T-helper 2 cell treated with Interferon-gamma antibody and Interleukin-4, amounts not matched to agents 5 μg/mL and 100 μg/mL, for 36 hours (primary cell): ENCODE measurements at places on chromosomes 7 and 10.

DNA sequence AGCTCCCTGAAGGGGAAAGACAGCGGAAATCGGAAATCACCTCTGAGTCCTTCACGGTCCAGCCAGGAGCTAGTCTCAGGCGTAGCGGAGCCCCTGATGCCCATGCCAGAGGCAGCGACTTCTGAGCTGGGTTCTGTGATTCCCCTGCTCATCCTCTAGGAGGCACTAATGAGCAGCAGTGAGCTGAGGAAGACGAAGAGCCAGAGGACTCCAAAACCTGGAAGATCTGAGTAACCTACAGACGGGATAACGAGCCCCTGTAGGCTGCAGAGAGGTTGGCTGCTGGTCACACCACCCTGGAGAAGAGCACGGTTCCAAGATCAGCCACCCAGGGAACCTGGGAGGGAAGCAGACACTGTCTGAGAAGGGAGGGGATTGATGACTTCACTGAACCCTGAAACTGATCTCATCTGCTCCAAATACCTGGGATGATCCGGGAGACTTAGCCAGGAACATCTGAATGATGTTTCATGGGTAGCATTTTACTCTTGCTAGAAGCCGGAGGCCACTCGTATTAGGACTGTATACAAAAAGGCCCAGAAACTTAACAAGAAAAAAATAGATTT, 304.1 kb downstream of the PAXIP1 start:
- DNase-seq, result no peak

GRCh38 chr10:77421591-77421990, 216.0 kb downstream of the KCNMA1 start:
- no peak for DNase-seq

- DNase-seq, result no peak
Observed at GRCh38 chr10:69684020-69684980, 54.3 kb downstream of the FAM241B start.

DNA sequence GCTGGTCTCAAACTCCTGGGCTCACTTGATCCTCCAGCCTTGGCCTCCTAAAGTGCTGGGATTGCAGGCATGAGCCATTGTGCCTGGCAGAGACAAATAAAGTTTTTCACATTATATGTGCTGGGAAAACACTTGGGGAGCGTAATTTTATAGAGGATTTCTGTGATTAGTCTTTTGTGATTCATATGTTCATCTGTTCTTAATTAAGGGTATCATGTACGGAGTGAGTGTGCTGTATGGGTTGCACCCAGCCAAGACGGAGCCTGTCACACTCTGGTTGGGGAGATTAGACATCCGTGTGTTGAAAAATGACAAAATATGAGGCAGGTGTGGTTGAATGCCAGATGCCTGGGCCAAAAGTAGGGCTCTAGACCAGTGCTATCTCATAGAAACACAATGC, 10.3 kb downstream of the ADRB1 start:
- DNase-seq, result no peak

GRCh38 chr7:151843181-151843580, 33.7 kb downstream of the PRKAG2 start:
- no peak for DNase-seq

GRCh38 chr7:121178869-121179497, 149.8 kb upstream of the WNT16 start:
- DNase-seq, result no peak

DNA sequence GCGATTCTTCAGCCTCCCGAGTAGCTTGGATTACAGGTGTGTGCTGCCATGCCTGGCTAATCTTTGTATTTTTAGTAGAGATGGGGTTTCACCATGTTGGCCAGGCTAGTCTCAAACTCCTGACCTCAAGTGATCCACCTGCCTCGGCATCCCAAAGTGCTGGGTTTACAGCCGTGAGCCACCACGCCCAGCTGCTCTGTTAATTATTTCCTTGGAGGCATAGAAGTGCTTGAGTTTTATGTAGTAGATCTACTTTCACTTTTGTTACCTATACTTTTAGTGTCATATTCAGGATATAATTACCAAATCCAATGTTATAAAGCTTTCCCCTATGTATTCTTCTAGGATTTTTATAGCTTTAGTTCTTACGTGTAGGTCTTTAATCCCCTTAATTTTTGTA, 1093.0 kb downstream of the GATA3 start:
- DNase-seq, result no peak

DNA sequence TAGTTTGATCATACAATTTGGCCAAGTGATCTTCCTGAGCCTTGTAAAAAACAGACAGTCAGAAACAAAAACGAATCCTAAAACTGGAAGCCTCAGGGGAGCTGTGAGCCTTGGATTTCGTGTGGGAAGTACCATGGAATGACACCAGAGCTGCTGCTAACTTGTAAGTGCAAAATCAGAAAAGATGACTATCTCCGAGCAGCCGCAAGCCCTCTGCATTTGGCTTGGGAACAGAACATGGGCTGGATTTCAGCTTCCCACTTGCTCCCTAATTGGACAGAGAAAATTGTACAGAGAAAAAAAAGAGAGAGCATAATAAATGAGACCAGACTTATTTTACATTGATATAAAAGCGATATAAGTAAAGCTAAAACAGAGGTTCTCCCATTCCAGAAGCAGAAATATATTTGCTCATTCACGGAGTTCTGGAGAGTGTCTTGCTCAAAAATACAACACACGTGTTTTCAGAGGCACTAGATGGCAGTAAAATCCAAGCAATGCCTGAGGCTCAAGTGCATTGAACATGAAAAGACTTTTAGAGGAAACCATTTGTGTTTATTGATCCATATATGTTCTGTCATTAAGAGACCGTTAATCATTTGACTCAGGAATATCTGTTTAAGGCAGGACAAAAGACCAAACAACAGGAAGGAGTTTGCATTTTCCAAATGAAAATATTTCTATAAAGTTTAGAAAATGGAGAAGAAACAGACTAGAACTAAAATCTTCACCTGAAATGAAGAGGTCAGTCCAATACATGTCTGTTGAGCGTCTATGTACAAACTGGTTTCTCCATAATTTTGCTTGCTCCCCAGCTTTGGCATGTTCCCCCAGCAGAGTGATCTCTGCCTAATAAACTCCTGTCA, 78.3 kb upstream of the SLC26A5 start:
- DNase-seq, result no peak

DNA sequence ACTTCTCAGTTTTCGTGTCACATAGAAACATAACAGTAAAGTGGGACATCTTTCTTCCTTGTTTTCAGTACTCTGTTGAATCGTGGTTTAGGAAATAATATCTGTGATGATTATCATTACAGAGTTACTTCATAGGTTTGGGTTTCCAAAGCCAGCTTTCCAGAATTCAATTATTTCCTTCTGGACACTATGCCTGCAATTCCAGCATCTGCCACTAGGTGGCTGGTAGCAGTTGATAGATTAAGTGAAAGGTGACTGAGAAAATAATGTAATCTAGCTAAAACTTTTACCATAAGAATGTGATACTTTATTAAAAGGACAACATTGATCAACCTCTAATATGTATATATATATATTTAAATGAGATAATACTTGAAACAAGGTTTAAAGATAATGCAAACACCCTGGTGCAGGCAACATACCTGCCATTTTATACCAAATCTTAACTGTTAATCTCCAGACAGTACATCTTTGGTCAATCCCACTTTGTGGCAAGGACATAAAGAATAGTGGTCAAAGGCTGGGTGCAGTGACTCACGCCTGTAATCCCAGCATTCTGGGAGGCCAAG, 102.6 kb downstream of the SH3PXD2A start:
- DNase-seq, result no peak

DNA sequence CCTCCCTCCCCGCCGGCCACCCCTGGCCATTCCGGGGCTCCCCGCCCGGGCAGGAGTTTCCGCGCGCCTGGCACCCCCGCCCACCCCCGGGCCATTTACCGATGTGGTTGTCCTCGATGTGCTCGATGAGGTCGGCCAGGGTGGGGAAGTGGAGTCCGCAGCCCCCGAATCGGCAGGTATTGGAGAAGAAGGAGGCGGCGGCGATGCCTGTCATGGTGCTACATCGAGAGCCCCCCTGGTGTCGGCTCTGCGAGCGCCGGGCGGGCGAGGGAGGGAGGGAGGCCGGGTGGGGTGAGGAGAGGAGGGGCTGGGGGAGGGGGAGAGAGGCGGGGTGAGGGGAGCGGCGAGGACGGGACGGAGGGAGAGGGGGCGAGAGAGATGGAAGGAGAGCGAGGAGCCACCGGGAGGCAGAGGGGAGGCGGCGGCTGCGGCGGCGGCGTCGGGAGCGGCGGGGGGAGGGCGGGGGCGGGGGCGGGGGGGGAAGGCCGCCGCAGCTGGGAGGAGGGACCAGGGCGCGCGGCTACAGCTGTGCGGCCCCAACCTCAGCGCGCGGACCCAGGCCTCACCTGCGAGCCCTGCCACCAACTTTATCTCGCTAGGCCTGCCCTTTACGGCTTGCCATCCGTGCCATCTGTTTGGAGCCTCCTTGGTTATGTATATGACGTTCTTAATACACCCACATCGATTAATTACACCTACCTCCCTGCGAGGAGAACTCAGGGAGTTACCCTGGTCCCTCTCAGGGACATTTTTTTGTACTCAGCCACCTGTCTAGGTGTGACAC, at the start of gene JAZF1:
TSS of gene JAZF1 (minus strand) at position 432 of the 784 bp plus-strand sequence.
- DNase-seq, result peak; percentile 25

DNA sequence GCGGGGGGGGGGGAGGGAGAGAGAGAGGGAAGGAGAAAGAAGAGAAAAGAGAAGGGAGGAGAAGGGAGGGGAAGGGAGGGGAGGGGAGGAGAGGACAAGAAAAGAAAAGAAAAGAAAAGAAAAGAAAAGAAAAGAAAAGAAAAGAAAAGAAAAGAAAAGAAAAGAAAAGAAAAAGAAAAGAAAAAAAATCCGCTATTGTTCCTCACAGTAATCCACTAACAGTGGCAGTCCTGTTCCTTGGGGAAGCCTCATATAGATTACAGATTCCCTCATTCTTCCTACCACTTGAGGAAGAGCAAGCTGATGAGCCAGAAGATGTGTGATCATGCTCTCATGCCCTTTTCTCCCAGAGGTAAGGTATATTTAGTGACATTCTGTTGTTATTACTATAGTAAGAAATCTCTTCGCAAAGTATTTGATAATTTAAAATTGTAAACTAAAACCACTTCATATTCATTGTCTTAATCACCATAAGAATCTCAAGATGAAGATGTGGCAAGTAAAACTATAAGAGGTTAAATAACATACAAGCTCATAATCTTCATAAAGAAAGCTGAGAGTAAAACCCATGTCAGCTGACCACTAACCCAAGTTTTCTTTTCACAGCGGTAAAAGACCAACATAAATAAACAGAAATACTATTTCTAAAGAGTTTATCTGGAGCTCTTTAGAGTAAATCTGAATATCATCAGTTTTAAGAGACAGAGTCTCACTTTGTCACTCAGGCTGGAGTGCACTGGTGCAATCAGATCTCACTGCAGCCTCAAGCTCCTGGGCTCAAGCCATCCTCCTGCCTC, 128.1 kb downstream of the JMJD1C start:
- DNase-seq, result no peak

- DNase-seq, result no peak
Observed at GRCh38 chr10:58909881-58910280, 266.6 kb upstream of the PHYHIPL start.

- no peak for DNase-seq
Observed at GRCh38 chr7:122995600-122995999, at the start of gene TAS2R16. Gene TAS2R16, minus strand, starts transcription at chr7:122995700. Its CDS starts 66 bp downstream, at chr7:122995634.

DNA sequence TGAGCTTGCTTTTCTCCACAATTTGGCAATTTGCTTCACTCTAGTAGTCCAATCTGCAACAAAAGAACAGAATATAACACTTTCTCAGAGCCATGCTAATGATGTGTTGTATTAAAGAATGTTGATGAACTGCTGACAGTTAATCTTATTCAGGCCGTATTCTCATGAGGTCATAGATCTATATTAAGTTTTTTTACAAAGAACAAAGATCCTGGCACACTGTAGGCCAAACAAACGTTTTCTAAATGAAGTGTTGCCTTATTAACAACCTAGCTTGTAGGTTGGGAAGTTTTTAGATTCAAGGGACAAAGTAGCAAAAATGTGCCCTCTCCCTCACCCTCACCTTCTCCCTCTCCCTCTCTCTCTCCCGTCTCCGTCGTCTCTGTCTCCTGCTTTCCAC, 6.8 kb downstream of the HILPDA start:
- DNase-seq, result no peak

DNA sequence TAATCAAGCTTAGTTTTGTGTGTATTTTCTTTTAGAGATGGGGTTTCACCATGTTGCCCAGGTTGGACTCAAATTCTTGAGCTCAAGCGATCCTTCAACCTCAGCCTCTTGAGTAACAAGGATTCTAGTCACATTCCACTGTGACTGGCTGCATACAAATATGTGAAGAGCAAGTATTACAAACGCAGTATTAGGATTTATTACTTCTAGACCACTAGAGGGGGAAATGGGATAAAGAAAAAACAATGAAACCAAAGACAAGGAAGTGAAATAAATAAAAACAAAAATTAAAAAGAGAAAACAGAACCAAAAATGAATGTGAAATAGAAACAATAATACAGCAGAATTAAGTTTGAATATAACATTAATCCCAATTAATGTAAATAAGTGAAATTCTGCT, 308.7 kb downstream of the ANKRD30A start:
- DNase-seq, result no peak

DNA sequence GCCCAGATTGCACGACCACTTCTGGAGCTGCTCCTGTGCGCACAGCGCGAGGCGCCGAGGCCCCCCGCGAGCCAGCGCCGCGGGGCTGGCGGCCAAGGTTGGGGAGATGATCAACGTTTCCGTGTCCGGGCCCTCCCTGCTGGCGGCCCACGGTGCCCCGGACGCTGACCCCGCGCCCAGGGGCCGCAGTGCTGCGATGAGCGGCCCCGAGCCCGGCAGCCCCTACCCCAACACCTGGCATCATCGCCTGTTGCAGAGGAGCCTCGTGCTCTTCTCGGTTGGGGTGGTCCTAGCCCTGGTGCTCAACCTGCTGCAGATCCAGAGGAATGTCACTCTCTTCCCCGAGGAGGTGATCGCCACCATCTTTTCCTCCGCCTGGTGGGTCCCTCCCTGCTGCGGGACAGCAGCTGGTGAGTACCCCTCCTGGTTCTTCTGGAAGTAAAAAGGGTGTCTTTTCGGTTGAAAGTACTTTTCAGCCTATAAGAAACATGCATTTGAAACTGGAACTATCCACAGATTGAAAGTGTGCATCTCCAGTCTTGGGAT, 683 bp downstream of the INSIG1 start:
- DNase-seq, result peak; percentile 25

GRCh38 chr7:135463908-135464307, 46.0 kb downstream of the CNOT4 start:
- no peak for DNase-seq

DNA sequence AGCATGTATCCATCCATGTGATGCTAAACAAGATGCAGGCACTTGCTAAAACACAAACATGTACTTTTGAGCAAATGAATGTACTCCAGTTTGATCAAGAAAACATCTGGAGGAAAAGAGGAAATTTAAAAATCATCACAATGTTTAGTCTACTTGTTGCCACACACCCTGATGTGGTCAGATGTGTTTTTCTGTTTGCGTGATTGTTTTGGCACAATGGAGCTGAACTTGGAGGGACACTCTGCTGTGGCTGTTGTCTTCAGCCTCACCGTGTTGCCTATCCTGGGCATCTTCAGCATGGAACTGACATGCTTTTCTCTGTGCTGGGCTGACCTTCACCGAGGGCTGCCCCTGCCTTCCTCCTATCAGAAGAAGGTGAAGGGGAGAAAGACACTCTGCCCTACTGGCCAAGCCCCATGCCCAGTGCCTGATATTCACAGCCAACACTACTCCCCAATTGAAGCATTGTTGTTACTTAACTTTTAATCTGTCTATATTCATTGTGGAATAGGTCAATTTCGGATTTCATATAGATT, 268.3 kb upstream of the IGFBP3 start:
- no peak for DNase-seq

GRCh38 chr7:48274662-48275061, 103.4 kb downstream of the ABCA13 start:
- DNase-seq, result no peak

GRCh38 chr7:119233015-119233414, 1008.5 kb downstream of the ANKRD7 start:
- no peak for DNase-seq

GRCh38 chr10:80079312-80079719, 851 bp downstream of the TMEM254 start:
- DNase-seq, result no peak
